ENCODE measurements at places on chromosomes 4 and X. TPM values are rescaled to one million over a fixed set of nuclear protein-coding genes. Genes with fewer than 3 reads are reported as not detected.

Gene DGKK
- polyA plus RNA-seq, result not detected

Gene PGAM4
- not detected for polyA plus RNA-seq

Gene RIPPLY1
- polyA plus RNA-seq, result not detected

Gene COX7B2
- polyA plus RNA-seq, result not detected

Gene FGFBP1
- not detected for polyA plus RNA-seq

Gene PLS3
- polyA plus RNA-seq, result 0.76 TPM

Gene POU3F4
- not detected for polyA plus RNA-seq

- DNase-seq, result no peak
- no peaks in the 10 kb centered on the region for H3K27me3 ChIP-seq
- no peak overlapping the region for H3K4me3 ChIP-seq
- no peaks in the 10 kb centered on the region for H3K4me1 ChIP-seq
- no peaks in the 10 kb centered on the region for H3K36me3 ChIP-seq
Observed at GRCh38 chr4:87840149-87840548, 7.4 kb downstream of the MEPE start.

- no peaks in the 10 kb centered on the region for H3K4me1 ChIP-seq
- no peak overlapping the region for H3K4me3 ChIP-seq
- DNase-seq, result no peak
Observed at GRCh38 chr4:155679343-155679742, 12.7 kb downstream of the GUCY1A1 start.

DNA sequence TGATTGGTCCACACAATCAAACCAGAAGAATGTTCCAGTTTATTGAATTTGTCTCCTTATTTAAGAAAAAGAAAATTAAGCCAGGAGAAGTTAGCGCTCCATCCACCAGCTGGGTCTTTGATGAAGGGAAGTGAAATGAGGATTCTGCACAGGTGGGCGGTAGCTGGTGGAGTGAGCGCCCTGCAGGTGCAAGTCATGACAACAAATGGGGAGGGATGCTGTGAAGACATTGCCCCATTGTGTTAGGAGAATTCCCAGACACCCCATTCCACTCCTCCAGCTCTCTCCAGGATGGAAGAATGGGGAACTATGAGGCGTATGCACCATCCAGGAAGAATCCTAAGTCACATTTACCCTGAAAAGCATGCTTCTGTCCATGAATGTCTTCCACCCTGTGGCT, 22.9 kb downstream of the PLRG1 start:
- H3K36me3 ChIP-seq, result no peaks in the 10 kb centered on the region
- H3K27me3 ChIP-seq, result no peaks in the 10 kb centered on the region
- no peaks in the 10 kb centered on the region for H3K4me1 ChIP-seq

DNA sequence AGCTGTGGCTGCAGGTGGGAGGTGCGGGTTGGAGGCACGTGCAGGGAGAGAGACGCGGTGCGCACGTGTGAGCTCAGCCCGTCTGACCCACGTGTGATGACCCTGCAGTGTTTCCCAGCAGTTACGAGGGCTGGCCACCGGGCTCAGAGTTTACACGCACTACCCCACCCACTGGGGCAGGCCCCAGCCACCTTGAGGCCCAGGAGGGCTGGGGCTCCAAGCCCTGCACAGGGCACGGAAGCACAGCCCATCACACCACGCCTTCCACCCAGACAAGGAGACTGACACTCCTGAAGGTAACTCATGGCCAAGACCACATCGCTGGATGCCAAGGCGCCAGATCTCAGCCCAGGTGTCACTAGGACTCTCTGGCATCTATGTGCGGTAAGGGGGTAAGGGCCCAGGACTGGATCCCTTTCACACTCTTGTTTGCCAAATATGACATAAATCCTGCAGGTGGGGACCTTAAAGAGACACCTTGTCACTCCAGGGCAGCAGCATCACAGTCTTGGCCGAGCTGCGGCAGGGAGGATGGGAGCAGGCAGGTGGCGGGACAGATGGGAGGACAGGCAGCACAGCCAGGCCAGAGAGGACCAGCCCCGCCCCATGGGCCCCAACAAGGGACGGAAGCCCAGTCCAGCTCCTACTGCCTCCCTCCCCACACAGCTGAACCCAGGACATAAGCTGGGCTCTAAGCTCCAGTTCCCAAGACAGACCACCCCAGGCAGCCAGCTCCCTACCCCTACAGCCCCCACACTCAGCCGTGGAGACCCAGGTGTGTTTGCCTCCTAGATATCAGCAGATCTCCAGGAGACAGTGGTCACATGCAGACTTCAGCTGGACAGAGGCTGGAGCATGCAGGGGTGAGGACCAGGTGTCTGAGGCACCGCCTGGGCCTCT, 56.8 kb downstream of the ZFYVE28 start:
- H3K27ac ChIP-seq, result no peak overlapping the region
- H3K4me3 ChIP-seq, result no peak overlapping the region
- no peak for DNase-seq
- H3K36me3 ChIP-seq, result no peaks in the 10 kb centered on the region

DNA sequence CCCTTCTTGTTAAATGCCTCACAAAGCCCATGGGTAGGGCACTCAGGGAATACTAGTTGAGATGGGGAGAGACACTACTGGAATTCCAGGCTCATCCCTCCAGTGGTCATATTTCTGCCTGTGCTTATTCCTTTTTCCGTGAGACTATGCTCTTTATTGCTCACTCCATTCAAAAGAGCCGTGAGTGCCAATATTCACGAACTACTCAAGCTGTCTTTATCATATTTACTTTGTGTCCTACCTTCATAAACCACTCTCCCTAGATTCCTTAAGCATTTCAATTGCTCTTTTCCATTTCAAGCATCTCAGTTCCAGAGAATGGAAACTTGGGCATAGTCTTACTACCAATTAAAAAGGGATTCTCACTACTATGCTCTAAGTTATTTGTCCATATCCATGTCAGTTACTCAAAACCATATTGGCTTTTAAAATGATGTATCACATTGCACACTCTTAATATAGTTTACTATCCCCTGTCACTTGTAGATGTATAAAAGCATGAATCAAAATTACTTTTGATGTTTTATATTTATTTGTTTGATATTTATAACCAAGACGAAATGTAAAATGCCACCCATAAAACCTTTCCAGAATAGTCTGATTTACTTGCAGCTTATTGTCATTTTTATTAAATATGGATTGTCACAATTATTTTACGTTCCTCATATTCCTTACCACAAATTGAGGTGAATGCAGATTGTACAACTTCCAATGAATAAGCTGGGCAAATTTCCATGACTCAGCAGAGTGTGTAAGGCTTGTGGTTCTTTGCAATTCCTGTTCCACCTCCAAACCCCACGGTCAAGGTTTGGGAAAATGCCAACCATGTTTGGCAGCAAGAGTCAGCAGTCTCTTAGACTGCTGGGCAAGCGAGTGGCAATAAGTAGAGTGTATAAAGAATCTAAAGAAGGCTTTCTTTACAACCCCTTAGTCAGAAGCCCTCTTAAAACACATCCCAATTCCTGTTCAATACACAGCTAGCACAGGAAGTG, 24.4 kb downstream of the ENOX2 start:
- no peak overlapping the region for H3K27ac ChIP-seq
- DNase-seq, result no peak
- H3K36me3 ChIP-seq, result no peaks in the 10 kb centered on the region
- no peaks in the 10 kb centered on the region for H3K4me1 ChIP-seq
- no peaks in the 10 kb centered on the region for H3K27me3 ChIP-seq

DNA sequence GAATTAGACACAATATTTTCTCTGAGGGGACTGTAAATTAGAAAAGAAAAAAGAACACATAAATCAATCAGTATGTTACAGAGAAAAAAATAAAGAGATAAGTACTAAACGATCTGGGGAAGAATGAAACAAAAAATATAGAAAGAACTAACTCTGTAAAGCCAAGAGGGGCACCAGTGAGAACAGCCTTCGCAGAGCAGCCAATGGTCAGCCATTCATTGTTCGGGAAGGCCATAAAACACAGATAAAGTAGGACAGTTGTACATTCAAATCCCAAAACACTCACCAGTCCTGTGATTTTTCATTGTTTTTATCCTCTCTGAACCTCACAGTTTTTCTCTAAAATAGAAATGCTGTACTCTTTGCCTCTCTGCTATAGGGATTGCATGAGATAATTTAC, 127.9 kb downstream of the NEK1 start:
- no peaks in the 10 kb centered on the region for H3K36me3 ChIP-seq
- no peaks in the 10 kb centered on the region for H3K4me1 ChIP-seq
- no peaks in the 10 kb centered on the region for H3K27me3 ChIP-seq
- DNase-seq, result no peak
- H3K27ac ChIP-seq, result no peak overlapping the region

DNA sequence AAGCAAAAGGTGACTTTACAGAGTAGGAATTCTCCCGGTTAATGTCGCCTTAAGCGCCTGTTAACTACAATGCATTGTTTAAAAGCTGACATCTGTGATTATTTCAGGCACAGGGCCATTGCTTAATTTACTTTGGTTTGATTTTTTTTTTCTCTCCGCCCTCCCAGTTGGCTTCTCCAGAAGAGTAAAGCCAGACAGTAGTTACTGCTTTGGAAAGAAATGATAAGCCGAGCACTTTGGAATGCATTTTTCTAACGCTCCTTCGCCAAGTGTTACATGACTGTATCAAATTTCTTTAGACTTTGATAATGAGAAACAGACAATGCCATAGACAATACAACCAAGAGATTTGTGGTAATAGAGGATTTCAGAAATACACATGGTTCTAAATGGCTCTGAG, 383.0 kb upstream of the TENM3 start:
- no peaks in the 10 kb centered on the region for H3K27me3 ChIP-seq
- no peaks in the 10 kb centered on the region for H3K36me3 ChIP-seq
- no peak overlapping the region for H3K27ac ChIP-seq
- no peak overlapping the region for H3K4me3 ChIP-seq
- no peaks in the 10 kb centered on the region for H3K4me1 ChIP-seq

GRCh38 chrX:42496239-42496638, 281.7 kb downstream of the PPP1R2C start:
- no peaks in the 10 kb centered on the region for H3K36me3 ChIP-seq
- H3K4me3 ChIP-seq, result no peak overlapping the region
- H3K27ac ChIP-seq, result no peak overlapping the region
- no peaks in the 10 kb centered on the region for H3K27me3 ChIP-seq
- H3K4me1 ChIP-seq, result no peaks in the 10 kb centered on the region

DNA sequence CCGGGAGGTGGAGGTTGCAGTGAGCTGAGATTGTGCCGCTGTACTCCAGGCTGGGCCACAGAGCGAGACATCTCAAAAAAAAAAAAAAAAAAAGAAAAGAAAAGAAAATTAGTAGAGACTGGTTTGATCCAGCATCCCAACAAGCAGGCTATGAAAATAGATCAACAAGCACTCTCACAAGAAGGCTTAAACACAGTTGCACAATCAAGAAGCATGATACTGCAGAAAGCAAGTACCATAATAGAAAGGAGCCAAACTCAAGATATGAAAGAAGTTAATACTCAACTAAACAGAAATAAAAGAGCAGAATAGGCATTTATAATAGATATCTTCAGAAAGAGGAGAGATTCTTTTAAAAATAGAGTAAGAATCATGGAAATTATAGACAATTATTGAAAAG, 10.6 kb downstream of the TLR6 start:
- no peaks in the 10 kb centered on the region for H3K27me3 ChIP-seq
- no peak overlapping the region for H3K4me3 ChIP-seq
- H3K36me3 ChIP-seq, result no peaks in the 10 kb centered on the region
- H3K4me1 ChIP-seq, result no peaks in the 10 kb centered on the region
- no peak overlapping the region for H3K27ac ChIP-seq
- DNase-seq, result no peak

- no peak overlapping the region for H3K27ac ChIP-seq
- H3K4me1 ChIP-seq, result no peaks in the 10 kb centered on the region
- no peak for DNase-seq
- H3K36me3 ChIP-seq, result no peaks in the 10 kb centered on the region
- H3K27me3 ChIP-seq, result no peaks in the 10 kb centered on the region
- no peak overlapping the region for H3K4me3 ChIP-seq
Observed at GRCh38 chrX:110791071-110791470, 4.5 kb downstream of the CHRDL1 start.

- no peaks in the 10 kb centered on the region for H3K27me3 ChIP-seq
- H3K36me3 ChIP-seq, result no peaks in the 10 kb centered on the region
- H3K27ac ChIP-seq, result no peak overlapping the region
- H3K4me3 ChIP-seq, result no peak overlapping the region
- no peaks in the 10 kb centered on the region for H3K4me1 ChIP-seq
Observed at GRCh38 chr4:128384091-128384520, 96.5 kb upstream of the PGRMC2 start.

- DNase-seq, result peak; percentile 23
- no peaks in the 10 kb centered on the region for H3K36me3 ChIP-seq
- H3K4me3 ChIP-seq, result no peak overlapping the region
- H3K4me1 ChIP-seq, result peaks cover 9% of the 10 kb centered on the region
- no peak overlapping the region for H3K27ac ChIP-seq
Observed at GRCh38 chrX:12770440-12770839, 20.8 kb upstream of the PRPS2 start.

DNA sequence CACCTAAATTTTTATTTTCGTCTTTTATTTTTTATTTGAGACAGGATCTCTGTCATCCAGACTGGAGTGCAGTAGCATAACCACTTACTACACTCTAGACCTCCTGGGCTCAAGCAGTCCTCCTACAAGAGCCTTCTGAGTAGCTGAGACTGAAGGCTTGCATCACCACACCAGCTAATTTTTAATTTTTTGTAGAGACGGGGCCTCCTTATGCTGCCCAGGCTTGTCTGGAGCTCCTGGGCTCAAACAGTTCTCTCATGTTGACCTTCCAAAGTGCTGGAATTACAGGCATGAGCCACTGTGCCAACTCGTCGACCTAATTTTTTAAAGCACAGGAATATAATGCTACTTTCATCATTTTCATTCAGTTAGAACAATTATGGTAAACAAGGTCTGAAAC, 405.4 kb downstream of the AR start:
- no peaks in the 10 kb centered on the region for H3K36me3 ChIP-seq
- DNase-seq, result no peak

GRCh38 chrX:129781680-129782495, 2.1 kb downstream of the SASH3 start:
- peaks cover 16% of the 10 kb centered on the region for H3K36me3 ChIP-seq
- H3K4me3 ChIP-seq, result peak overlapping the region; percentile 52
- H3K27me3 ChIP-seq, result no peaks in the 10 kb centered on the region

DNA sequence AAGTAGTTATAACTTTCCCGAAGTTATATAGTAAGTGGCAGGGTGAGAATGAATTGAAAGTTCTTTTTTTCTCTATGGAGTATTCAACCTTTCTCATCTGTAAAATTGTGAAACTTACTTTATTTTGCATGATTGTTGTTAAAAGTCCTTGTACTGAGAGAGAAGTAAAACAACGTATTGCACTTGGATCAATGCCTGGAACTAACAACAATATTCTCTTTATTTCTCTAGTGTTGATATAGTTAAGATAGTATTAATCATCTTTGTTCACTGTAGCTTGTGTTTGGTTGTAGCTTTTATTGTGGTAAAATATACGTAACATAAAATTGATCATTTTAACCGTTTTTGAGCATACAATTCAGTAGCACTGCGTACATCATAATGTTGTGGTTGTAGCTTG, 48.7 kb downstream of the STIM2 start:
- no peaks in the 10 kb centered on the region for H3K36me3 ChIP-seq
- no peak for DNase-seq
- H3K4me3 ChIP-seq, result no peak overlapping the region
- H3K27me3 ChIP-seq, result no peaks in the 10 kb centered on the region
- no peak overlapping the region for H3K27ac ChIP-seq

All from CD4-positive, alpha-beta memory T cell (primary cell).